ENCODE measurements at places on chromosomes 6 and 20. TPM values are rescaled to one million over a fixed set of nuclear protein-coding genes. Genes with fewer than 3 reads are reported as not detected.

Gene PBX2
- total RNA-seq, result 16.6 TPM

Gene E2F1
- 86.2 TPM for total RNA-seq

Gene KIAA1755
- 0.05 TPM for total RNA-seq

Gene RSPH9
- total RNA-seq, result not detected

Gene TBX18
- not detected for total RNA-seq

Gene OGFRL1
- total RNA-seq, result not detected

Gene ADGRB3
- total RNA-seq, result not detected

Gene SMLR1
- total RNA-seq, result not detected

Gene FOXC1
- total RNA-seq, result 13.9 TPM

Gene GGT7
- 2.4 TPM for total RNA-seq

Gene ABHD16B
- total RNA-seq, result not detected

Gene TCP11
- not detected for total RNA-seq

Gene PAK5
- not detected for total RNA-seq

Gene LCA5
- total RNA-seq, result 0.29 TPM

Gene LHFPL5
- total RNA-seq, result 0.16 TPM

Gene C20orf141
- total RNA-seq, result not detected
